ENCODE measurements at places on chromosomes 11 and 22.

DNA sequence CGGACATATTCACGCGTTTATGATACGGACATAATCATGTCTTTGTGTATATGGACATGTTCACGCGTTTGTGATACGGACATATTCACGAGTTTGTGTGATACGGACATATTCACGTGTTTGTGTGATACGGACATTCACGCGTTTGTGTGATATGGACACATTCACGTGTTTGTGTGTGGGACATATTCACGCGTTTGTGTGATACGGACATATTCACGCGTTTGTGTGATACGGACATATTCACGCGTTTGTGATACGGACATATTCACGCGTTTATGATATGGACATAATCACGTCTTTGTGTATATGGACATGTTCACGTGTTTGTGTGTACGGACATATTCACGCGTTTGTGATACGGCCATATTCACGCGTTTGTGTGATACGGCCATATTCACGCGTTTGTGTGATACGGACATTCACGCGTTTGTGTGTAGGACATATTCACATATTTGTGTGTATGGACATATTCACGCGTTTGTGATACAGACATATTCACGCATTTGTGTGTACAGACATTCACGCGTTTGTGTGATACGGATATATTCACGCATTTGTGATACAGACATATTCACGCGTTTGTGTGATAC is 24.9 kb downstream of the PTDSS2 start:
- no peak for DNase-seq

GRCh38 chr11:111438168-111438567 is 59.1 kb upstream of the POU2AF1 start:
- DNase-seq: no peak

GRCh38 chr11:57324154-57324885 is 432 bp downstream of the TNKS1BP1 start:
- DNase-seq: no peak

GRCh38 chr11:61883327-61883726 is 8.0 kb downstream of the FADS3 start:
- no peak for DNase-seq
